ENCODE measurements at places on chromosomes 4 and X.

GRCh38 chr4:6229671-6230501, 29.5 kb upstream of the JAKMIP1 start:
- DNase-seq: peak; percentile 3

- DNase-seq: peak; percentile 46
Measured at GRCh38 chr4:157992038-157992705, 180.7 kb downstream of the GASK1B start.

- DNase-seq: no peak
Measured at GRCh38 chrX:51834076-51834475, 59.3 kb upstream of the MAGED1 start.

GRCh38 chrX:102883491-102883890, 53.6 kb upstream of the RAB40AL start:
- no peak for DNase-seq

DNA sequence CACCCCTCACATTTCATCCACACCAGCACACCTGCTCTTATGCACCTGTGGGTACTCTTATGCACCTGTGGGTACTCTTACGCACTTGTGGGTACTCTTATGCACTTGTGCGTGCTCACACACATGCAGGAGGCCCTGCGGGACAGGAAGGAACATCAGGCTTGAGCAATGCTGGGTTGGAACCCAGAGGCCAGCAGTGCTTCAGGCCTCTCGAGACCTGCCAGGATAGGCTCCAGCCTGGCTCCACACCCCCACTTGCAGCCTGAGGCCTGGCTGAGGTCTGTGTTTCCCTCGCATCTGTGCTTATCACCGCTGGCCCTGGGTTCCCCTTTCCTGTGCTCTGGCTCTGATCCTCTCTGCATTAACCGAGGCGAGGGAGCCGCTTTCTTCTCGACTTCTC, 34.7 kb downstream of the SORCS2 start:
- peak; percentile 40 for DNase-seq

DNA sequence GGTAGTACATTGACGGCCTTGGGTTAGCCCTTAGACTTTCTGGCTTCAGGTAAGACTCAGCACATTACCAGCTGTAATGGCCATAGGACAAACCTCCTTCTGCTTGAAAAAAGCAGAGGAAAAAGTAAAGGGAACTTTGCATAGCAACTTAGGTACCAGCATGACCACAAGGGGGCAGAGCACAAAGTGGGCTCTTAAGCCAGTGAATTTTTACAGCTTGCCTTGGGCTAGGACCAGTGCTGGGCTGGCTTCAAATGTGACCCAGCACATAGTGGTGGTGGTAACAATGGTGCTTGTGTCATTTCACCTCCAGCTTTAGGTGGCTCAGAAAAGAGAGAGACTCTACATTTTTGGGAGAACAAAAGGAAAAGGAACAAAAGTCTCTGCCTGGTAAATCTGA, 66.1 kb downstream of the KLHL4 start:
- peak; percentile 28 for DNase-seq

GRCh38 chrX:44314259-44314734, 29.2 kb downstream of the EFHC2 start:
- no peak for DNase-seq

DNA sequence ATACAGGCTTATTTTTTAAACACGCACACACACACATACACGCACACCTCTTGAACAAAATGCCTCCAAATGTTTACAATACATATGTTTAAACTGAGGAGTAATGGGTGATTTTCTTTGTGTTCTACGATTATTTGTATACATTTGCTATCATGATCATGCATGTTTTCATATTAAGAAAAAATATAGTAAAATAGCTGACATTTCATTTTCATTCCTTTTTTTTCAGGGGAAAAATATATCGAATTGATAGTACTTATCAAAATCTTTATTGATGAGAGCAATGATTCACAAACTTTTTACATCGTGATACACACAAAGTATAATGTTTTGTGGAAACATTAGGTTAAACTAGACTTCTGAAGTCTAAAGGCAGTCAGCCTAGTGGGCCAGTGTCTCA, 618.9 kb downstream of the TECRL start:
- no peak for DNase-seq

DNA sequence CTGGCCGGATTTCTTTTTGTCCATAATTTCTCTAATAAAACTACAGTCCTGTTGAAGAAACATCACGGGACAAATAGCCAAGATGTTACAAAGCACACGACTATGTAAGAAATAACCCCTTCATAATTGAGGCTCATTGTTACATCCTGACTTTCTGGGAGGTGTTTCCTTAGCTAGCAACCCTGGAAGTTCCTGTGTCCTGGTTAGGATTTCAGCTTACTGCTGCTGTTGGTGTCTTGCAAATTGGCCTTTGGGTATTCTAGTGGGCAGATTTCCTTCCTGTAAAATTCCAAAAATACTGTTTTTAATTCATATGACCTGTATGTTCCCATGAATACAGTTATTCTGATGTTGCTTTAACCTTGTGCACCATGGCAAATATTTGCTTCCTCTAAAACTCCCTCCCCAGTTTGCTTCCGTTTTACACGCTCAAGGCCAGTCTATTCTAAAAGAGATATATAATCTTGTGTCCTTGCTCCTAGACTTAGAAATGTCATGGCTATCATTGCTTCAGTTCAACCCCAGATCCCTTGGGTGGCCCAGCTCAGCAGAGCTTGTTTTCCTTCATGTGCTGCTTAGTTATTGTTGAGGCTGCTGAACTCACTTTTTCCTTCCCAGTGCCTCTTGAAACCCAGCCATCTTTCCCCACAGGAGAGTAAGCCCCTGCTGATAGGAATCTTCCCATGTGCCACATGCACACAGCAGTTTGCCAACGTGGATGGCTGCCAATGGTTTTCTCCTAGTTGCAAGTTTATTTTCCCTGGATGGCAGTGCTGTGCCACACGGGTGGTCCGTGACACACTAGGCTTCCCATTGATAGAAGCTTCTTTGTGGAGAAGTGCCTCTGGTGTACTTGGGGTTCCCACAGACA, 75.8 kb downstream of the TSPAN7 start:
- no peak for DNase-seq

DNA sequence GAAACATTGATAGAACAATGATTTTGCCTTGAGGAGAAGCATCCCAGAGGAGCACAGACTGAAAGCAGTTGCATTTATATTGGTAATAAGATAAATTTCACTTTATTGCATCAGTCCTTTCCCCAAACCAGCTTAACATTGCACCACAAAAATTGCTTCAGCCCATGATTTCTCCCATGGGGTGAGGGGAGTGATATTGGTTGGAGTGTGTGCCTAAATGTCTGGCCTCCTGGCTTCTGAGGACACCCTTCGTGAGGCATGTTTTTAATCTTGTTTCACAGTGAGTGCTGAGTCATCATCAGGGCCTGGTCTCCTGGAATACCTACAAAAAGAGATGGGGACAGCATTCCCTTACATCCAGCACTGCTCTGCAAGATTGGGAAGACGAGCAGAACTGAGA, 487.9 kb downstream of the C4orf33 start:
- no peak for DNase-seq

DNA sequence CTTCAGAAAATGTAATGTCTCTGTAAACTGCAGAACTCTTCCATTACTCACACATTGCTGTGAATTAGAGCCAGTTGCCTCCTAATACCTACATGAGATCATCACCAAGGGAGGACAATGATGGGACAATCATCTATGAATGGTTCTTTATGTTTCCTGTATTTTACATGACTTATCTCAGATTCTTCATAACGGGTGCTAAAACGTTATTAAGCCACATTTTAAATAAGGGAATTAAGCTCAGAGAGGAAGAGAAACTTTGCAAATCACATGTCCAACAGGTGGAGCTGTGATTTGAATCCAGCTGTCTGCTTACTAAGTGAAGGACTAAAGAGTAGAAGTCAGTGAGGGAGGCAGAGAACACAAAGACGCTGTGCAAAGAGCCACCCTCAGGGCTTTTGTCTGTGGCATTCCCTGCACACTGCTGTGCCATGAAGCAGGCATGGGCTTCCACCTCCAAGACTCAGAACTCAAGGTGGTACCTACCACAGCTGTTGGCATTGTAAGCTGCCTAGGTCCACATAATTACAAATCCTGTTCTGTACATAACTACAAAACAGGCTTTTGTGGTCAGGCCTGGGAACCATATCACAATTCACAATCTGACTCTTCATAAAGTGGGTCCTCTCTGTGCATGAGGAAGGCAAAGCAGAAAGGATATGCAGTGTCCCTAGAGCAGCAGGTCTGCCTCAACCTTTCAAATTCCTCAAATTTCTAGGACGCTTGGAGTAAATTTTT, 12.8 kb downstream of the TBC1D9 start:
- DNase-seq: no peak

DNA sequence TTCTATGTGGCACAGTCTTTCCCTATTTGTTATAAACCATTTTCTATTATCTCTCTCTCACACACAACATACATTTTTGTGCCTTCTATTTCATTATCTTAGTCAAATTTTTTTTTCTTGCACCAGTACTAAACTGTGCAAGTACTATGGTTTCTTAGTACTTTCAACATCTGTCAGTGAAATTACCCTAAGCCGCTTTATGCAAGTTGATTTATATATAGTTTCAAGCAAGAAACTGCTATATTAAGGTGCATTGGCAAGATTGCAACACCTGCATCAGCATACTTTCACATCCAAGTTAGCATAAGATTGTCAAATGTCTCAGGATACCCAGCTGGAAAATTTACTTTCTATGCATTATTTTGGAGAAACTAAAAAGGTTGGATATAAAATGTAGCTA, 180.2 kb upstream of the FSTL5 start:
- no peak for DNase-seq

- peak; percentile 53 for DNase-seq
Measured at GRCh38 chr4:157075811-157076577, at the start of gene GLRB. Gene GLRB (plus strand): TSS chr4:157076150. CDS start chr4:157078025, 1,875 bp downstream.

DNA sequence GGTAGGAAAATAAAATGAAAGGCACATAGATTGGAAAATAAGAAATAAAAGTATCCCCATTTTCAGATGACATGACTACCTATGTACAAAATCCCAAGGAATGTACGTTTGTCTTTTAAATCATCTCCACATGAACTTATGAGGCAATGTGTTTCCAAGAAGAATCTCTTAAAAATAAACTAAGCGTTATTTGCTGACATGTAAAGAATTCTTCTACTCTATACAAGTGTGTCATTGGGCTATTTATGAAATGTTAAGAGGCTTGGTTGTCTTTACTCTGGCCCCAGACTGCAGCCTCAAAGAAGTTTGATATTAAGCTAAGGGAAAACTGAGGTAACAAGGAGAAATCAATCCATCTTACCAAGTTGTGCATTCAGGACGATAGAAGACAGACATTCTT, 17.1 kb downstream of the BEX3 start:
- no peak for DNase-seq

GRCh38 chr4:158934996-158935669, 166.3 kb downstream of the FNIP2 start:
- no peak for DNase-seq

DNA sequence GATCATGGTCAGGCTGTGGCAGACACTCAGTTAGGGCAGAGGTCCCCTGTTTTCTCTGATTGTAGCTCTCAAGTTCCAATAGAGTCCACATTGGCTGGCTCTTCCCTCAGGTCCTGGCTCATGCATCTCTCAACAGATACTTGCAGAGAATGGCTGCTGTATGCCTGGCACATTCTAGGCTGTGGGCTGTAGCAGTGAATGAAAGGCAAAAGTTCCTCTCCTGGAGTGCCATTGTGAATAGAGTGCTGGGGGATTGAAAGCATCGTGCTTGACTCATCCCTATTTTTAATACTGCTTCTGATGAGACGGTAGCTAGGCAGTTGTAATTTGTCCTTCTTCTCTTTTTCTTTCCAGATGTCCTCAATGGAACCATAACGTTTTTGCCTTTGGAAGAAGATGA, 5.5 kb downstream of the TRMT44 start:
- no peak for DNase-seq

DNA sequence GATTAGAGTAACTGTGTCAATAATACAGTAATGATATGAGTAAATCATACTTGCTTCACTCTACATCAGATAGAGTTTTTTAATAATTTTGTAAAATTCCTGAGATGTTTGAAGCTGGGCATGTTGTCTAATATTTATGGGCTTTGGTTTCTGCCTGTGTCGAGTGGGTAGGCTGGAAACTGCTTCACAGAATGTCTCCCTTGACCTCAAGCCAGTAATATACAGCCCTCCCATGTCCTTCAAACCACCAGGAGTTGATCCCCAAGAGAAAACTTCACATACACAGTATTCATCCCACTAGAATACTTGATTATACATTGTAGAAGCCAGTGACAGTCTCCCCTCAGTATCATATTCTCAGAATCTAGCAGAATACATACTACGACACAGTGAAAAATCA, 284.8 kb upstream of the TENM3 start:
- DNase-seq: no peak

- DNase-seq: no peak
Measured at GRCh38 chr4:148842843-148843242, 400.6 kb upstream of the NR3C2 start.

GRCh38 chr4:162163892-162164759, at the start of gene FSTL5:
Gene FSTL5 (minus strand): TSS chr4:162164000. CDS start chr4:162111396, 52,604 bp downstream.
- peak; percentile 99 for DNase-seq

- no peak for DNase-seq
Measured at GRCh38 chr4:125948021-125948420, 633.3 kb downstream of the FAT4 start.

DNA sequence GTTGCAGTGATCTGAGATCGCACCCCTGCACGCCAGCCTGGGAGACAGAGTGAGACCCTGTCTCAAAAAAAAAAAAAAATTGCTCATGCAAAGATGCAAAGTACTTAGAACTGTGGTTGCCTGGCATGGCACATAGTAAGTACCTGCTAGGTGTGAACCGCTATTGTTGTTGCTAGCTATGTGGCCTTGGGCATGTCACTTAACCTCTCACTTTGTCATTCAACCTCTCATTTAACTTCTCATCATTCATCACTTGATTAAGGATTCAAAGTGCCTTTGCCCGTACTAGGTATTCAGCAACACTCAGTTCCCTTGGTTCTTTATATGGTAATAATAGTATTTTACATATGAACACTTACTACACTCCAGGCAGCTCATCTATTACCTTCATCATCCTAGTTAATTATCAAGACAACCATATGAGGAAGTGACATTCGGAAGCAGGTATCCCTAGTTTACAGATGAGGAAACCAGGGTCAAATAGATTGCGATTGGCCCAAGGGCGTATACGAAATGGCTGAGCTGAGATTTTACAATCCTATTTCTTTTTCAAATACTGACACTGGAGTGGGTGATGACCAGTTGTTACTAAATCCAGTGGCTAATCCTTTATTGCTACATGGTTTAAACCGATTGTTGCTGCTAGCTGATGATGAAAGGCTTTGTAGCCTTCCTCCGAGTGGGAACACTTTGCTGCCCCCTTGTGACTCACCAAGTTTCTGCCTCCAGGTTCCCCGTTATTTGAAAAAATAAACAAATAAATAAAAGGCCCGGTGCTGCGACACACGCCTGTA, 28.8 kb upstream of the SOWAHD start:
- DNase-seq: peak; percentile 71

GRCh38 chr4:35883108-35883507, 361.2 kb downstream of the ARAP2 start:
- no peak for DNase-seq

DNA sequence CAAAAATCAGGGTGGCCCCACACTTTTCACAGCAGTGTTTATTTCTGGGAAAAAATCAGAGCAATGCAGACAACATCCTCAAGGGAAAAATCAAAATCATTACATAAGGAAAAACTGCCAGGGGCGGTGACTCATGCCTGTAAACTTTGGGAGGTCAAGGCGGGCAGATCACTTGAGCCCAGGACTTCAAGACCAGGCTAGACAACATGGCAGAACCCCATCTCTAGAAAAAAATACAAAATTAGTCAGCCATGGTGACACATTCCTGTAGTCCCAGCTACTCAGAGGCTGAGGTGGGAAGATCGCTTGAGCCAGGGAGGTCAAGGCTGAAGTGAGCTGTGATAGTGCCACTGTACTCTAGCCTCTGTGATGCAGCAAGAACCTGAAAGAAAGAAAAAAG, 102.8 kb downstream of the NAF1 start:
- DNase-seq: no peak
